ENCODE measurements at places on chromosomes 1 and 21.

- no peak for DNase-seq
Observed at GRCh38 chr1:87524021-87524754, 195.5 kb downstream of the LMO4 start.

GRCh38 chr1:212167098-212167497, 118.1 kb upstream of the PPP2R5A start:
- no peak for DNase-seq

GRCh38 chr1:89269277-89269676, 3.4 kb downstream of the GBP5 start:
- DNase-seq: no peak

- DNase-seq: peak; percentile 17
Observed at GRCh38 chr1:183238071-183238470, 52.0 kb downstream of the LAMC2 start.

DNA sequence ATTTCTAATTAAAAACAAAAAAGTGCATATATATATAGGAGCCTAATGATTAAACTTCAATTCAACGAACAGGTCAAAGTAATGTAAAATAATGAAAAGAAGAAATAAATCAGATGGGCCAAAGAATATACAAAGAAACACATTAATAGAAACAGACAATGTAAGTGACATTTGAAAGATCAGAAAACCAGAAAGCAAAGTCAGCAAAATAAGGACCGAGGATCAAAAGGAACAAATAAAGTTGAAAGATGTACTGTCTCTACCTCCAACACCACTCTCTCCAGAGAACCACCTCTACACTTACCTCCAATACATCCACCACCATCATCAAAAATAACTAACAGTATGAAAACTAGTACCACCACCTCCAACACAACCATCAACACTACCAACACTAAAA, 1226.3 kb upstream of the NCAM2 start:
- no peak for DNase-seq

Data from PC-3 (cell line).